GM20000 (cell line): ENCODE measurements at places on chromosomes 4 and X.

GRCh38 chr4:98652996-98653395 lies 5.4 kb downstream of the TSPAN5 start:
- DNase-seq, result no peak

- DNase-seq, result no peak
Measured at GRCh38 chr4:148954011-148954749, 512.0 kb upstream of the NR3C2 start.

GRCh38 chrX:6053141-6053540 lies 175.5 kb downstream of the NLGN4X start:
- no peak for DNase-seq

GRCh38 chr4:170413951-170414350 lies 324.2 kb upstream of the AADAT start:
- no peak for DNase-seq

DNA sequence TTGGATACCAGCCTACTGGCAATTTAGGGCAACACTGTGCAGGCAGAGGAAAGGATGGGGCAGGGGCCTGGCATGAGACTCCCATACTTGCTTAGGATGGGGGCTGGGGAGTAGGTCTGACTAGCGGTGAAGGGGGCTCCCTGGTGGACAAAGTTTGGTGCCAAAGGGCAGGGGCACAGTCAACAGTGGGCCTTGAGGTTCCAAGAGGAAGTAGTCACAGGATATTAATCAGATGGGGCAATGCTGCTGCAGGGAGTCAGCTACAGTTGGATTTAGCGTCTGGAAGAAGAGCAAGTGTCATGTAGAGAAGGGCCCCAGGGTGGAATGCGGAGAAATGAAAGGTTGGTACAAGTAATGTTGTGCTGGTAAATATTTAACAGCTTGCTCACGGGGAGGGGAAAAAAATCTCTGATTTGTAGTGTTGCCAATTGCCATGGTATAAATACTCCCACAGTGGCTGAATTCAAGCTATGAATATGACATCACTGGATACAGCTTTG lies 139.4 kb downstream of the PJA1 start:
- no peak for DNase-seq

DNA sequence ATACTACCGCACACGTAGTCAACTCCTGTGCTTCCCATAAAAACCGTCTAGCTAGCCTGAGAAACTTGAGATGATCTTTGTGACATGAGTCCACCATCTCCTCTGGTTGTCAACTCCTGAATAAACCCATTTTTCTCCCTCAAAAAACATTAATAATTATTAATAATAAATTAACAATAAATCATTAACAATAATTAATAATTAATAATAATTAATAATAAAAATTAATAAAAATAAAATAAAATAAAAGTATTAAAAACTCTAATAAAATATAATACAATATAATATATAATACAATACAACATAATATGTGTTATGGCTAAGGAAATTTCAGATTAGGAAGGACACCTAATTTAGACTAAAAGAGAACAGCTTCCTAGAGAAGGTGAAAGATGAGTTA lies 20.7 kb upstream of the TMPRSS11E start:
- no peak for DNase-seq

DNA sequence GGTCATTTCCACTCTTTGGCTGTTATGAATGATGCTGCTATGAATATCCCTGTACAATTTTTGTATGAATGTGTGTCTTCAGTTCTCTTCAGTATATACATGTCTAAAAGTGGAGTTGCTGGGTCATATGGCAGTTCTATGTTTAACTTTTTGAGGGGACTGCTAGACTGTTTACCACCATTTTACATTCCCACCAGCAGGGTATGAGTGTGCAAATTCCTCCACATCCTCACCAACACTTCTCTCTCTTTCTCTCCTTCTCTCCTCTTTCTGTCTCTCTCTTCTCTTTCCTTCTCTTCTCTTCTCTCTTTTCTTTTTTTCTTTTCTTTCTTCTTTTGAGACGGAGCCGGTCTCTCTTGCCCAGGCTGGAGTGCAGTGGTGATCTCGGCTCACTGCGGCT lies 7.8 kb downstream of the WWC2 start:
- DNase-seq, result no peak

GRCh38 chr4:141713771-141714445 lies 77.5 kb downstream of the IL15 start:
- no peak for DNase-seq

- no peak for DNase-seq
Measured at GRCh38 chr4:16154451-16154850, 70.6 kb upstream of the PROM1 start.

DNA sequence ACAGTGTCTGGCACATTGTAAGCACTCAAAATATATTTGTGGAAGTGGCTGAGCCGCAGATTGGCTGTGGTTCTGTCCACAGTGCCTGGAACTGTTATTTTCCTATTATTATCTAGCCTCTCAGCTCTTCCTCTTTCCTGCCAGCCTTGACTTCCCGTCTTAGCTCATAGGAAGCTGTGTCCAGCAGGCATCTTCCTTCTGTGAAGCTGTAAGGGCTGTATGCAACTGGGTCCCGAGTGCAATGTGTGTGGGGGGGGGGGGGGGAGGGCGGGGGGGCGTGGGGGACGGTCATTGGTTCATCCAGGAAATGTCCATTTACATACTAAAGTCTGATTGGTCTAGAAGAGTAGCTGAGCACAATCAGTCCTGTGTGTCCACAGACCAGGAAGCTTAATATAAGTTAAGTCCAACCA lies 210.7 kb downstream of the PDGFRA start:
- no peak for DNase-seq

GRCh38 chr4:163191999-163192398 lies 25.3 kb upstream of the NAF1 start:
- no peak for DNase-seq

GRCh38 chr4:122705547-122706117 lies 26.9 kb upstream of the BBS12 start:
- no peak for DNase-seq

GRCh38 chr4:109407027-109407737 lies 26.4 kb upstream of the SEC24B start:
- no peak for DNase-seq

DNA sequence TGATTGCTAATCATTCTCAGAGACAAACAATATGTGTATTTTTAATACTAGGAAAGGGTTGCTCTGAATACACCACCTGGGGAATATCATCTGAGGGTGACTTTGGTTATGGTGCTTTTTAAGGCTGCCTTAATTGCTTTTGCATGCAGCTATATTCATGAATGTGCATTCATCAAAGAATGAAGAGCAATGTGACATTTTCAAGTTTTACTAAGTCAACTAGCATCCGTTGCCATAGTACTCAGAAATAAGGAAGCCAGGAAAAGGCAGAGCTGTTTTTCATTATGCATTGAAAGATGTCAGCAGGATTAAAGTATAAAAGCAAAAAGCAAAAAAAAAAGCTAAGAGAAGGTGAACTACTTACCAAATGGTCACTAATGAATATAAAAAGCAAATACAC lies 67.4 kb upstream of the PCDH18 start:
- no peak for DNase-seq

DNA sequence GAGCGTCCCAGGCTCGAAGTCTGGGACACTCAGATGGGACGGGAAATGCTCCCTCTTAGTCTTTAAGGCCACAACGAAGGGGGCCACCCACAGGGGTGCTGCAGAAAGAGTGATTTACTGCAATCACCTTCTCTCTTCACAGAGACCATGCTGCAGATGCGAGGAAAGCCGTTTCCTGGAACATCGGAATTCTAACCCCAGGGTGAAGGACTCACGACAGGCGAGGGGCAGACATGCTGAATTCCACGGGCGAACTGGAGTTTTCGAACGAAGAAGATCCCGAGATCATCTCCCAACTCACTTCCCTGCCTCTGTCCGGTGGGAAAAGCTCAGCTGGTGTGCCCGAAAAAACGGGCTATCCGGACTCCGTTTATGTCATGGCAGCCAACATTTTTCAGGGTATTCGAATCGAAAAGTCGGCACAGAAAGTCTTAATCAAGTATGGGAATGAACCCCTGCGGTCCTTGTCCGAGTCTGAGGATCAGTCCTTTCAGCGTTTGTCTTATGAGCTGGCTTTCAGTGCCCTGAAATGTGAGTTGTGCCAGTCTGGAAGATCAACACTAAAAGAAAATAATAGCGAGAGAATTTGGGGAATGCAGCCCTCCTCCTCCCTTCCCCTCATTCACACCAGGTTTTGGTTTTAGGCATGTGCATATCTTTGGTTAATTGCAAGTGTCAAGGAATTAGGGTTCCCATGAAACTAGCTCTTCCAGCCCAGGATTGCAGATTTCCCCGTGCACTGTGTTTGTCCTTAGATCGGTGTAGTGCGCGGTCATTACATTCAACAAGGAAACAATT lies 905 bp downstream of the NSUN7 start:
- DNase-seq, result no peak

DNA sequence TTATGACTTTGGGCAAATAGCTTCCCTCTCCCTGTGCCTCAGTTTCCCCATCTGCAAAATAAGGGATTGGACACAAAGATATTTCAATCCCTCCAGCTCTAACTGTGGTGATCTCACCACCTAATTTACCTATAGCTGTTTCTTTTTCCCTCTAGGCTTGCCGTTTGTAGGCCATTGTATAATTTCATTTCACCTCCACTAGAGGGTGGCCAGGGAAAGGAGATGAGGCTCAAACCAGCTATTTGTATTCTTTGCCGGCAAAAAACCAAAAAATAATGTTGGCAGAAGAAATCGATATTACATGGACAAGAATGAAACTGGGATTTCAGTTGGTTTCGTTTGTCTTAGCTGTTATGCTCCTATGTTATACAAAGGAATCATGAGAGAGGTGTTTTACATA lies 36.1 kb upstream of the DOCK11 start:
- peak; percentile 27 for DNase-seq

- no peak for DNase-seq
Measured at GRCh38 chr4:20639346-20639745, 60.9 kb upstream of the PACRGL start.

GRCh38 chrX:56498756-56499155 lies 64.7 kb upstream of the UBQLN2 start:
- DNase-seq, result no peak

- DNase-seq, result peak; percentile 12
Measured at GRCh38 chrX:108020631-108021030, 24.2 kb upstream of the VSIG1 start.

DNA sequence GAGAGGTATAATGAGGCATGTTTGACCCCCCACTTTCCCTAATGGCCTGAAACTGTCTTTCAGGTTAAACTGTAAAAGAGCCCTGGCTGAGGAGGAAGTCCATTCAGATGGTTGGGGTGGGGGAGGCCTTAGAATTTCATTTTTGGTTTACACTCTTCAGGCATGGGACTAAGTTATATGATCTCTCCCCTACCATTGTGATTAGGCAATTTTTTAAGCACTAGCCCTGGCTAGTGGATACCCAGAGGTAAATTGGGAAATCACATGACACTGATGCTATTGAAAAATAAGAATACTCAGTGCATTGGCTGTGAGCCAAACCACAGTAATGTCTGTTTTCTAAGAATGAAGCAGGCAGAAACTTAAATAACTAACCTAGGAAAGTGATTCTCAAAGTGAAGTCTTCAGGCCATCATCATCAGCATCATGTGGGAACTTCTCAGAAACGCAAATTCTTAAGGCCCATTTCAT lies 149.7 kb downstream of the RRAGB start:
- DNase-seq, result peak; percentile 8

- DNase-seq, result no peak
Measured at GRCh38 chr4:17128268-17128667, 229.8 kb upstream of the LDB2 start.

DNA sequence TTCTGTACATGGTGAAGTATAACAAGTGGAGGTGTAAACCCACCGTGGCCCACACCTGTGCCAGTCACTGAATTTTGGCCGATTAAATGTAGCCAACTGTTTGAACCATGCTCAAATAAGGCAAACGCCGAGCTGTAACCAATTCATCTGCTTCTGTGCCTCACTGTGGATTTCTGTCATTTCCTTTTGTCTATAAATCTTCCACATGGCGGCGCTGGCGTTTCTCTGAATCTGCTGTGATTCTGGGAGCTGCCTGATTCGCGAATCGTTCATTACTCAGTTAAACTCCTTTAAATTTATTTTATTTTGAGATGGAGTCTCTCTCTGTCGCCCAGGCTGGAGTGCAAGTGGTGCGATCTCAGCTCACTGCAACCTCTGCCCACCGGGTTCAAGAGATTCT lies 19.2 kb downstream of the SUPT20HL2 start:
- DNase-seq, result no peak

GRCh38 chr4:24643774-24644520 lies 59.6 kb upstream of the DHX15 start:
- DNase-seq, result no peak

- no peak for DNase-seq
Measured at GRCh38 chrX:149511081-149511480, 6.0 kb upstream of the IDS start.

GRCh38 chr4:112952313-112952700 lies 97.1 kb upstream of the ANK2 start:
- DNase-seq, result no peak

GRCh38 chrX:112738347-112739033 lies 58.8 kb upstream of the LHFPL1 start:
- no peak for DNase-seq

GRCh38 chr4:144754562-144755410 lies 108.8 kb downstream of the HHIP start:
- DNase-seq, result no peak

- DNase-seq, result no peak
Measured at GRCh38 chr4:40482985-40483647, 146.5 kb downstream of the RBM47 start.

GRCh38 chrX:9923357-9923756 lies 43.8 kb upstream of the CLDN34 start:
- no peak for DNase-seq

DNA sequence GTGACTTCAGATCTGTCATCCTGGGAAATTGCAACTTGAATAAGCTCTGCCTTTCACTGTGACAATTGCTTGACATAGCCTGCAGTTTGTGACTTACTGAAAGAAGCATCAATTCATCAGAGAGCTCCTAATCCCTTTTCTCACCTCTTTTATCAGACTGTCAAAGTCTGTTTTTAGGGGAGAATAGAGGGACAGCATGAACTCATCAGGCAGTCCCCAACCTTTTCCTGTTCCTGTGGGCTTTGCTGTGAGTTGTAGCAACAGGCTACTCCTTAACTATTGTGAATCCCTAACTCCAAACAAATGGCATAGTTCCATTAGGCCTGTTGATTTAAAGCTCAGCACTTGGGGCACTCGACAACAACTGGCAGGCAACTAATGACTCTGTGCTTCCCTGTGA lies 64.9 kb downstream of the DOCK11 start:
- no peak for DNase-seq

GRCh38 chrX:123590842-123591486 lies 141.9 kb downstream of the THOC2 start:
- DNase-seq, result peak; percentile 34

GRCh38 chrX:40719218-40719617 lies 16.1 kb downstream of the MED14 start:
- no peak for DNase-seq

DNA sequence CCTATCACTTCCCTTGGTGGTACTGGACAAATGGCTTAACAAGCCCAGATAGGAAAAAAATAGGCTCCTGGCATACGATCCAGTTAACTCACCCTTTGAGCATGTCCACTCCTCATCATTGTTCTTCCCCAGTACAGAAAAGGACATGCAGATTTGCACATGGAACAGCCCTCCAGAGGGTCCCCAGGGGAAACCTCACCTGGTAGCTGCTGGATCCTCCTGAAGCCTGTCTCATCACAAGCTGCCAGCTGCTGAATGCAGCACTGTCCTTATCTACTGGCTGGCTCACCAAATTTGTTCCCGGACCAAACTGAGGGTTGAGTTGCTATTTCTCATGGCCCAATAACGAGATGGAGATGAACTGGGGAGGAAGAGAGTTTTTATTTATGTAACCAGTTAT lies 49.4 kb downstream of the SERTM2 start:
- DNase-seq, result no peak

GRCh38 chr4:147779451-147779850 lies 47.6 kb downstream of the ARHGAP10 start:
- DNase-seq, result no peak
